Activated CD4-positive, alpha-beta T cell treated with anti-CD3 and anti-CD28 coated beads, Interleukin-2, amount 10 ng/mL, durations not matched to agents 24 days and 14 days (primary cell): ENCODE measurements at places on chromosomes 13 and 19.

DNA sequence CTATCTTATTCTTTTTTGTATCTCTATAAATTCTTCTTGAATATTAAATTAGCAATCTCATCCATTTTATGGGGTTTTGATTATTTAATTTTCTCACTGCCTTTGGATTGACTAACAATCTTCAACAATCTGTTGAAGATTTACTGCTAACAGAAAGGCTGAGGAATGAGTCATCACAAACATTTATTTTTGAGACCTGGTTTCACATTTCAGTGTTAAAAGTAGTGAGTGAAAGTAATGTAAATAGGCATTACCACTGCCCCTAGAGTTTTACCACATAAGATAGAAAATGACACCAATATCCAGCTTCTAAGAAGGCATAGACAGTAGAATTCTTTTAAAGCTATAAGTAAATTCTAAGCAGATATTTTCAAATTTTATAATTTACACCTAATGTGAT lies 472.8 kb downstream of the OLFM4 start:
- no peak for DNase-seq

GRCh38 chr13:53198017-53198416 lies 169.4 kb downstream of the OLFM4 start:
- DNase-seq, result no peak

DNA sequence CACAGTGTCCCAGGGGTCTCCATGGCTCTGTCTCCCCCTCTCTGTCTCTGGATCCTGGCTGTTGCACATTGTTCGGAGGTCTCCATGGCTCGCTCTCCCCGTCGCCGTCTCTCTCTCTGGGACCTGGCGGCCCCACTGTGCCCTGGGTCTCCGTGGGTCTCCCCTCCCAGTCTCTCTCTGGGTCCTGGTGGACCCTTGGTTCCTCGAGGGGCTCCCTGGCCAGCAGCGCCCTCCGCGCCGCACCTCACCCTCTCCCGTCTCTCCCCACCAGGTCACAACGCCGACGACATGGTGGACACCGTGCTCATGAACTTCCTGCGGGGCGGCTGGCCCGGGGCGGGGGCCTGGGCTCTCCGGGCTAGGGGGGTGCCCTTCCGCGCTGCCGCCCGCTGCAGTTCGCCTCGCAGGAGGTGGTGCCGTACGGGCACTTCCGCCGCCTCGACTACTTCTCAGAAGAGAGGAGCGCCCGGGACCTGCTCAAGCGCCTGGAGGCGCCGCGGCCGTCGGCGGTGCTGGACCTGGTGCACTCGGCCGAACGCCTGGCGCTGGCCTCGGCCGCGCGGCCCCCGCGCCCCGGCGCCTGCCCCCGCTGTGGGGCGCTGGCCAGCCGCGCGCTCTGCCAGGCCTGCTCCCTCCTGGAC lies 29.1 kb downstream of the SIGLEC5 start:
- DNase-seq, result no peak

- DNase-seq, result no peak
These were observed 73.9 kb upstream of the WASF3 start for GRCh38 chr13:26483546-26483945.

DNA sequence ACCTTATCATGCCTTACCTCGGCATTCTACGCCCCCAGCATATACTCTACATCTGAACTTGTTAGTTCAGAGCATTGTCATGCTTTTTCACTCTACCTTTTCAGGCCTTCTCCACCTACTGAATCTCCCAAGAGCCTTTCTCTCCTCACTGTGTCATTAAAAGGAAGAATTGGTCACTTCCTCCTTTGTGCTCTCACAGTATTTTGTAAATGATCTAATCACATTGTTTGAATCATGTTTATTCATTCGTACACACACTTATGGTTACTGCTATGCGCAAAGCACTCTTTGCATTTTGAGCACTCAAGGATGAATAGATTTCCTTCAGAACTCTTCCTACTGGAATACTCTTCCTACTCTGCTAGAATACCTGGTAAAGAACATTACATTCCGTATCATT lies 15.8 kb upstream of the ELF1 start:
- no peak for DNase-seq

DNA sequence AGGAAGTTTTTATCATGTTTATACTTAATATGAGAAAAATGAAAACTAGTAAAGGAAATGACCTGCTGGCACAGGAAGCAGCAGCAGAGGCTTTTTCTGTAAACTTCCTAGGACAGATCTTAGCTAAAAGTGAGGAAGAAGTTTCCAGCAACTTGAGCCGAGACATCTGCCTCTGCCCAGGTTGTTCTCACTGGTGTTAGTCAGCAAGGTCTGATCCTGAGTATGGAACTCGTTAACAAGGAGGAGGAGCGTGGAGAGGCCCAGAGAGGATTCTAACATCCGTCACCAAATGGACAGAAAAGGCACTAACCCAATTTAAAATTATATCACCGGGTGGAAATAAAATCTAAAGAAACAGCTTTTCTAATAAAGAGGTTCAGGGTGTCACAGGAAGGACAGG lies 43.6 kb downstream of the PHF11 start:
- no peak for DNase-seq

GRCh38 chr19:39949026-39949747 lies 14.8 kb upstream of the FCGBP start:
- no peak for DNase-seq

DNA sequence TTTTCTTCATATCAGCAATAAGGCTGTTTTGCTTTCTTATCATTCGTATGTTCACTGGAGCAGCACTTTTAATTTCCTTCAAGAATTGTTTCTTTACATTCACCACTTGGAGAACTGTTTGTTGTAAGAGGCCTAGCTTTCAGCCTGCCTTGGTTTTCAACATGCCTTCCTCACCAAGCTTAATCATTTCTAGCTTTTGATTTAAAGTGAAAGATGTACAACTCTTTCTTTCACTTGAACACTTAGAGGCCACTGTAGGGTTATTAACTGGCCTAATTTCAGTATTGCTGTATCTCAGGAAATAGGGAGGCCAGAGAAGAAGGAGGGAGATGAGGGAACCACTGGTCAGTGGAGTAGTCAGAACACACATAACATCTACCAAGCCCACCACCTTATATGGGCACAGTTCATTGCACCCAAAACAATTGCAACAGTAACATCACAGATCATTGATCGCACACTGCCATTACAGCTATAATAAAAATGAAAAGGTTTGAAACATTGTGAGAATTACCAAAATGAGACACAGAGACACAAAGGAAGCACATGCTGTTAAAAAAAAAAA lies 181.4 kb upstream of the TUBA3C start:
- DNase-seq, result no peak

- no peak for DNase-seq
These were observed 69.6 kb downstream of the ERCC5 start for GRCh38 chr13:102915393-102915930.

GRCh38 chr19:7968796-7969554 lies 25.5 kb upstream of the TIMM44 start:
- no peak for DNase-seq

- no peak for DNase-seq
These were observed 51.3 kb downstream of the CDADC1 start for GRCh38 chr13:49298903-49299605.

DNA sequence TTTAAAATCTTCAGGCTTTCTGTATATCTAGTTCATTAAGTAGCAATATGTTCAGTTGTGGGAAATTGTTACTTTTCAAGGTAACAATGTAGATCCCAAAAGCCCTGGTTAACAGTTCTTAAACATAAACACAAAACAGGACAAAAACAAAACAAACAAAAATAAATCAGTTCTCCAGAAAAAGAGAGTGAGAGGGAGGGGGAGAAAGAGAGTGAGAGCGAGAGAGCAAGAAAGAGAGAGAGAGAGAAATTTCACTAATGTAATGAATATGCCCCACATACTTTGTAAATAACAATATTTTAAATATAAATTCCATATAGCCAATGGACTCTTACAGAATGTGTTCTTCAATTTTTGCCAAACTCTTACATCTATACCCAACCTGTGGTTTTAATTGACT lies 275.5 kb downstream of the GPC6 start:
- DNase-seq, result no peak

DNA sequence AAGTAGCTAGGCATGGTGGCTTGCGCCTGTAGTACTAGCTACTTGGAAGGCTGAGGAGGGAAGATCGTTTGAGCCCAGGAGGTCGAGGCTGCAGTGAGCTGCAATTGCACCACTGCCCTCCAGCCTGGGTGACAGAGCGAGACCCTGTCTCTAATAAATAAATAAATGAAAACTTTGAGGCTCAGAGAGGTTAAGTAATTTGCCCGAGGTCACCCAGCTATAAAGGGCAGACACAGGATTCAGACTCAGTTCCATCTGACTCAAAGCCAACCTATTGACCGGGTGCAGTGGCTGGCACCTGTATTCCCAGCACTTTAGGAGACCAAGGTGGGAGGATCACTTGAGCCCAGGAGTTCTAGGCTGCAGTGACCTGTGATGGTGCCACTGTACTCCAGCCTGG lies 7.4 kb upstream of the OLFM2 start:
- DNase-seq, result no peak

DNA sequence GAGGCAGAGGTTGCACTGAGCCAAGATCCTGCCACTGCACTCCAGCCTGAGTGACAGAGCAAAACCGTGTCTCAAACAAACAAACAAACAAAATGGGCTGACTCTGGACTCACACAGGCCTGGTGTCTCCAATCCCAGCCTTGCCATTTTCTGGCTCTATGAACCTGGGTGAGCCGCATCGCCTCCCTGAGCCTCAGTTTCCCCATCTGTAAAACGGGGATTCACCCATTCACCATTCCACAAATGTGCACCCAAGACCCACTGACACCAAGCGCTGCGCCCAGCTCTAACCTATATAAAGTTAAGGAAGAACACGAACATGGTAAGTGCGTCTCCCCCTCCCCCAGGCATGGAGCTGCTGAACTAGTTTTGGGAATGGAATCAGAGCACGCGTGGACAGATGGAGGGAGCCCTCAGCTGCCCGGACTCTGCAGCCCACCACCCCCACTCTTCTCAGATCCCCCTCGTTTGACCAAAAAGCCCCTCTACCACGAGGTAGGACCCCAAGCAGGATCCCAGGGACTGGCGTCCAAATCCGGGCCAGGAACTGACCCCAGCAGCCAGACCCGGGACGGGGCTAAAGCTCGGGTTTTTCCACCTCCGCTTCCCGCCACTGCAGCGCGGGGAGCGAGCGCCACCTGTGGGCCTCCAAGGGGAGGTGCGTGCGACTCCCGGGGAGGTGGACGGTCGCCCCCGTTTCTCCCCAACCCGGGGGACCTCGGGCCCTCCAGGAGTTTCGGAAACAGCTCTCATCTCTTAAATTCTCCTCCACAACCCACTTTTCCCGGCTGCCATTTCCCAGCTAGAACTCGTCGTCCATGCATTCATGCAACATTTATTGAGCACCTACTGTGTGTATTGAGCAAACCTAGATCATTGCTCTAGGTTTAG lies 33.0 kb upstream of the ADGRE5 start:
- peak; percentile 91 for DNase-seq

- DNase-seq, result peak; percentile 85
These were observed 7.9 kb upstream of the JUNB start for GRCh38 chr19:12783291-12783848.

DNA sequence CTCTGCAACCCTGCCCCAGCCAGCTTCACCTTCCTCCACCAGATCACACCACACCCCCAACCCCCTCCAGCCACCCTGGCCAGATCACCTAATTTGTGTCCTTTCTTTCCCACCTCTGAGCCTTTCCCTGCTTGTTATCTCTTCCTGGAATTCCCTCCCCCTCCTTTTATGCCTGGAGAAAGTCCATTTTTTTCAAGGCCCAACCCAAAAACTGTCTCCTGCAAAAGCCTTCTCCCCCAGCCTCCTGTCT lies 5.3 kb upstream of the TLE2 start:
- DNase-seq, result no peak

DNA sequence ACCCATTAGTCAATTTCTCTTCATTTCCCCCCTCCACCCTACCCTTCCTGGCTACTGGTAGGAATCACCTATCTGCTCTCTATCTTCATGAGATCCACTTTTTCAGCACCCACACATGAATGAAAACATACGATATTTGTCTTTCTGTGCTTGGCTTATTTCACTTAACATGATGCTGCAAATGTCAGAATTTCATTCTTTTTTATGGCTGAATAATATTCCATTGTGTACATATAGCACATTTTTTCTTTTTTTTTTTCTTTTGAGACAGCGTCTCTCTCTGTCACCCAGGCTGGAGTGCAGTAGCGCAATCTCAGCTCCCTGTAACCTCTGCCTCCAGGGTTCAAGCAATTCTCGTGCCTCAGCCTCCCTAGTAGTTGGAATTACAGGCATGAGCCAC lies 9.9 kb upstream of the CALM3 start:
- no peak for DNase-seq

- peak; percentile 96 for DNase-seq
These were observed 8.0 kb downstream of the RGCC start for GRCh38 chr13:41465241-41465847.

DNA sequence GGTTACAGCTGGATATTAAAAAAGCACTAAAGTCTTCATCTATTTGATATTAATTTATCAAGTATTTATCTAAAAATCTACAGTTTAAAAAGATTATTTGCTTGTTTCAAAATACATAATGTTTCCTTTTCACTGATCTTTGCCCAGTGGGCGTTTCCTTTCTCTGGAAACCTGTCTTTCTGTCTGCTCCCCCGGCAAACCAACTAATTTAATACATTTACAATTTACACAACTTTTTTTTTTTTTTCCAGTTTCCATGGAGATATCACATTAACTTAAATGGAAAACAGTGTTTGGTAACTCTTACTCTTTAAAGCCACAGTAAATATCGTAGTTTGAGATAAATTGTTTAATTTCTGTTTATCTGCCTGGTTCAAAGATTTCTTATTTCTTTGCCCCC lies 5.3 kb downstream of the GPC6 start:
- DNase-seq, result no peak

GRCh38 chr13:23928985-23929384 lies 31.7 kb upstream of the C1QTNF9B start:
- DNase-seq, result no peak

DNA sequence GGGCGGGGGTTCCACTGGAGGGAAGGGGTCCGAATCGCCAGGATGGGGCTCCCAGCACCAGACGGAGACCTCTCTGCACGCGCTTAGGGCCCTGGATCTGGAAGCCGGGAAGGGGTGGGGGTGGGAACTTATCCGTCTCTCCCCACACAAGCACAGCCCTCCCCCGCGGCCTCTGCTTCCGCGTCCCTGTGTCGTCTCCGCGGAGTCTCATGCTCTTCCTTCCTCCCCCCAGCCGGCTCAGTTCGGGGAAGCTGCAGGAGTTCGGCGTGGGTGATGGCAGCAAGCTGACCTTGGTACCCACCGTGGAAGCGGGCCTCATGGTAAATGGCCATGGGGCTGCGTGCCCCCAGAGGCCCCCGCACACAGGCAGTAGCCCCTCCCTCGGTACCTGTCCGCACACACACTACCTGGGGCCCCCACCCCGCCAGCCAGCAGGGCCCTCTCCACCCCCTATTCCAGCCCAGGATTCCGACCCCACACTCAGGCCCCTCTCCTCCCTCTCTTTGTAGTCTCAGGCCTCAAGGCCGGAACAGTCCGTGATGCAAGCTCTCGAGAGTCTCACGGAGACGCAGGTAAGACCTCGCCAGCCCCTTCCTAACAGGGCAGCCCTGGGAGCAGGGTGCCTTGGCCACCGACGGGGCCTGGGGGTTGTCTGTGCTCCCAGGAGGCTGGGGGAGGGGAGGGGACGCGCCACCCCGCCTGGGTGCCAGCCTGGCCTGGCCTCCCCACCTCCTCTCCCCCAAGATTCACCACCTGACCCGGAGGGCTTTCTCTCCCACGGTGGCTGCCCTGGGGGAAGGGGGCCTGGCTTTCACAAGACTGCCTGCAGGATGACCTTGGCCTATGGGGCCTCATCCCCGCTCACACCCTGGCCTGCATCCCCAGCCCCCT lies 3.2 kb downstream of the MIDN start:
- peak; percentile 90 for DNase-seq

- peak; percentile 86 for DNase-seq
These were observed 55.0 kb upstream of the EEF1AKMT1 start for GRCh38 chr13:20828539-20829364.

GRCh38 chr13:73849292-73849691 lies 284.9 kb downstream of the KLF12 start:
- DNase-seq, result no peak
